Stimulated activated CD8-positive, alpha-beta memory T cell treated with anti-CD3 and anti-CD28 coated beads, Interleukin-12 subunit alpha, Interleukin-12 subunit beta, amount 100 ng/mL, for 4 hours (primary cell): ENCODE measurements at places on chromosomes 3 and 15.

GRCh38 chr3:122902326-122902725 is 107.5 kb downstream of the SLC49A4 start:
- no peak for DNase-seq

DNA sequence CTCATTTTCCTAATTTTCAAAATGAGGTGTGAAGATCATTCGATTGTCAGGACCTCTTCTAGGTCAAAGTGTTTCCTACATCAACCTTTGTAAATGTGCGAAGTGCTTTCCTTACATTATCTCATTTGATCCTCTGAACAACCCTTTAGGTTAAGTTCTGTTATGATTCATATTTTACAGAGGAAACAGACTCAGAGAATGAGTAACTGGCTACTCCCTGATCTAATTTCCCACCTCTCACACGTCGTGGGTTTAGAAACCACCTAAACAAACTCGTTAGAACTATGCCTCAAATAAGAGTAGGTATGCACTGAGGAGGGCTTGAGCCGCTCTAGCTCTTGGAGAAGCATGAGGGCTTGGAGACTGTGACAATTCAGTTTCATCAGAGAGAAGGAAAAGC is 148.6 kb downstream of the CD47 start:
- no peak for DNase-seq

- DNase-seq, result no peak
Observed at GRCh38 chr3:167450195-167450594, 23.6 kb downstream of the SERPINI2 start.

DNA sequence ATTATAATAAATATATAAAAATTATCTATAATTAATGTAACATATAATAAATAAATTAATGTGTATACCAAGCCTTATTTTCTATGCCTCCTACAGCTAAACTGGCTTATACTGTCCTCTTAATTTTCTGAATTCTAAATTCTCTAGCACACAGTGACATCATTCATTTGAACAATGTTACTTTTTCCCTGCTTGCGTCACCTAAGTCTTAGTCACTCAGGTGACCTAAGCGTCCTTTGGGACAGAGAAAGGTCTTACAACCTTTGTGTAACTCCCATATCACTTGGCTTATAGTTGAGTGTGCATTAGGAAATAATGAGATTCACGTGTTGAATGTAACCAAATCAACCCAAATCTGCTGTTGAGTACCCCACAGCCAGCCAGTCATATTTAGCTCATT is 48.5 kb upstream of the KCNMB2 start:
- DNase-seq, result no peak

GRCh38 chr15:95990833-95991232 is 339.7 kb upstream of the NR2F2 start:
- no peak for DNase-seq
